ENCODE measurements at places on chromosomes 6 and 20.

DNA sequence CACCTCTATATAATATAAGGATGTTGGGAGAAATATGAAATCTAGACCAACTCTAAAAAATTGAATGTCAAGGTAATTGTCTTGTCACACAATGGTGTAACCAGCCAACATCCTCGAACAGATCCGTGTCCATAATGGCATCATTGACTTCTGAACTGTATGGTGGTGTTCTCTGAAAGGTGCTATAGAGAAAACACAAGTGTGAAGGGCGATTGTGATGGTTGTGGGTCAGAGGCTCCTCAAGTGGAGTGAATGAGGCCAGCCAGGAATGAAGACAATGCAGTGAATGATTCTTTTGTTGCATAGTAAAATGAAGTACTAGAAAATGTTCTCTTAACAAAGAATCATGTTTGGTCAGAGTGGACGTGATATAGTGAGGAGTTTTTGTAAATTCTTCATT lies 58.3 kb downstream of the CARMIL1 start:
- no peak for DNase-seq

DNA sequence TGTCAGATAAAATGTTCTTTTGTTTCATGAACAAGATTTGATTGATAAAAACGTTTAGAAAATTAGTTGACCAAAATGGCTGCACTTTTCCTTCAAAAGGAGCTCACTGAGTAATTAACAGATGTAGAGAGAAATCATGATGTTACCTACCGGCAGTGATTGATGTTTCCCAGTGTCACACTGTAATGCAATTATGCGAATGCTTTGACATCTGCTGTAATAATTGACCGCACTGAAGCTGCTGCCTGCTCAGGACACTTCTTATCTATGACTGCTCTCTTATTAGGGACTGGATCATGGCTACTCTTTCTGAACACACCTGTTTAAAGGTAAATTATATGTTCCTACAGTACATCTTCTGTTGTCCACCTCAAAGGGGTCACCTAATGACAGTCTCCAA lies 94.6 kb downstream of the GPR63 start:
- DNase-seq, result no peak

DNA sequence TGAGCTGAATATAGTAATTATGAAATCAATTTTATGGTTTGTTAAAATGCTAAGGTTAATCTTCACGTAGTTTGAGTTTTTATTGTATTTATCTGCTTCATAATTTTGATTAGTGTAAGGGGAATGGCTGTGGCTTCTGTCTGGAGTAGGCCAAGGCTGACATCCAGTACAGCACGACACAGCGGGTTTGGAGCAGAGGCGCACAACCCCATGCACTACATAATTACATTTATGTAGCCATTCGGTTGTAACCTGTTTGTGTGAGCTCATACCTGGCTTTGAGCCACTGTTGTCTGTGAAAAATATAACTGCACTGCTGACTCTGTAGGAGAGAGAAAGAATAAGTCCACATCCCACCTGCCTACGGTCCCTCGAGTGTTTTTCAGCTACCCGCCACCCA lies 615.5 kb downstream of the EYS start:
- DNase-seq, result no peak

DNA sequence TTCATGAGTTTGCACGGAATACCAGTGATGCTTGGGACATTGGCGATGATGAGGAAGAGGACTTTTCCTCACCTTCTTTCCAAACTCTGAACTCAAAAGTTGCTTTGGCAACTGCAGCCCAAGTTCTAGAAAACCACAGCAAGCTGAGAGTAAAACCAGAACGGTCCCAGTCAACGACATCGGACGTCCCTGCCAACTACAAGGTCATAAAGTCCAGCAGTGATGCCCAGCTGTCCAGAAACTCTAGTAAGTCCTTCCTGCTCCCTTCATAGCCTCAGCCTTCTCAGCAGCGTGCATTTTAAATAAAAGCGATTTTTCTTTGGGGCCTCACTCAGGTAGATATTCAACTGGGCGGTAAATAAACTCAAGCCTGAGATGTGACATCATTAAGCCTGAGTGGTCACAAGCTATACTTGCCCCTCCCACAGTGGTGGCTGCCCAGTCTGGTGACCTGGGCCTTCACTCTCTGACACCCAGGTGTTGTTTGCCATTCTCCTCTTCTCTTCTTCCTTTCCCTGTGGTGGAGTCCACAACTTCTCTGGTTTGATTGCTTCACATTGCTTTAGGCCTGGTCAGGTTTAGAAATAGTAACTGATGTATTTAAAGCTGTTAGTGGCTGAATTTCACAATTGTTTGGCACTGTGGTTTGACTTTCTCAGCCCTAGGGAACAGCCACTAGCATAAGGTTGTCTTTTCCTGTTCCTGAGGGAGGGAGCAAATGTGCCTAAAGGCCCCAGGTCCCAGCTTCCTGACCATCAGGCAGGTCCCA lies 21.6 kb upstream of the TMEM217 start:
- DNase-seq, result no peak

- DNase-seq, result no peak
Measured at GRCh38 chr20:44938637-44939036, 21.6 kb downstream of the TOMM34 start.

- DNase-seq, result no peak
Measured at GRCh38 chr20:16624106-16624505, 50.9 kb upstream of the KIF16B start.

- DNase-seq, result no peak
Measured at GRCh38 chr6:2655844-2656433, 94.8 kb downstream of the MYLK4 start.

- DNase-seq, result no peak
Measured at GRCh38 chr6:8108759-8109539, 6.6 kb upstream of the EEF1E1 start.

- DNase-seq, result no peak
Measured at GRCh38 chr6:21885111-21885510, 291.6 kb downstream of the SOX4 start.

DNA sequence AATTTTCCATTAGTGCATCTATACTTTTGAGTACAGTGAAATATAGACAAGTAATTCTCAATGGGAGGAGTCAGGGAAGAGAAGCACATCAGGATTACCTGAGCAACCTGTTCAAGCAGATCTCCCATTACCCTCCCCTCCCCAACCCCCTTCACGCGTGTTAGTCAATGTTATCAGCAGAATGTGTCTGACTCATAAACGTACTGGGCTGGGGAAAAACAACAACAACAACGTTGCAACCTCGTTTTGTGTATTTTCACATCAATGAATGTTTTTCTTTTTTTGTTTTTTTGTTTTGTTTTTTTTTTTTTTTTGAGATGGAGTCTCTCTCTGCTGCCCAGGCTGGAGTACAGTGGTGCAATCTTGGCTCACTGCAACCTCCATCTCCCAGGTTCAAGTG lies 287.0 kb upstream of the STXBP5 start:
- no peak for DNase-seq

DNA sequence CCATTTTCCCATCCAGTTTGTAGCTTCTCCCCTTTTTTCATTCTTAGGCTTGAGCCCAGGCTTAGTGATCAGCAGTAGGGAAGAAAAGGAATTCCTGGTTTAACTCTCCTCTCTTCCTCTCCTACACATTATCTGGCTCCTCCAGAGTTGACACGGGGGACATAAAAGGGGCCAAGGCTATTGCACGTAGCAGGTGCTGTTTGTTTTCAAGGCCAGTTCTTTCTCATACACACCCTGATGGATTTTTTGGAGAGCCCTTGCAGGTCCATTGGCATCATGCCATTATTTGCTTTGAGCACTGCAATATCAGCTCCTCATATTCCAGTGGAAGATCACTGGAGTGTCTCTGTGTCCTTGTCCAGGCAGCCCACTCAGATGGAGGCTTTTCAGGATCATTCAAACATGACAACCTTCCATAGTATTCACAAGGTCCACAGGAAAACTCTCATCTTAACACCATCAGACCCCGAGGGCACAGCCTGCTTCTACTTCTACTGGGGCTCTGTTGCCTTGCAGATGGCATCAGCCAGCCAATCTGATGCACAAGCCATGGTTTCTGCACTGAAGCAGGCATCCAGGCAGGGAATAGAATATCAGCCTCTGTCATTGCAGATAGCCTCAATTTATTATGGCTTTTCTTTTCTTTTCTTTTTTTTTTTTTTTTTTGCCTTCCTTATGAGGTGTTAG lies 18.8 kb downstream of the PLCB4 start:
- DNase-seq, result no peak

- DNase-seq, result no peak
Measured at GRCh38 chr6:55100686-55101085, 73.6 kb upstream of the HCRTR2 start.

GRCh38 chr6:40585223-40585622 lies 1.9 kb downstream of the LRFN2 start:
- no peak for DNase-seq

DNA sequence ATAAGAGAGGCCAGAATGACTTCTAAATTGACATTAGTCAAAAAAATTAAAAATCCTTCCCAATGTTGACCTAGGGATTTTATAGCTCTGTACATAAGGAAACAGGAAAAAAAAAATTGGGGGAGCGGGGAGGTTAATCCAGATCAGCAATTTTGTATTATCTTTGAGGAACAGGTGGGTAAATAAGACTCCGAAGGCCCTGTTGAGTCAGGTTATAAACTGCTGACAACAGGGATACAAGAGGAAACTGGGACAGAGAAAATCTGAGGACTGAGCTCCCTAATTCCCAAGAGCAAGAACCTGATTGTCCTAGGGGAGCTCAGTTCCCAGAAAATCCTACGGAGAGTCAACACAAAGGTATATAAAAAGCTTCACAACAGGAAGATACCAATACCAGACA lies 26.8 kb upstream of the CRIP3 start:
- DNase-seq, result no peak

DNA sequence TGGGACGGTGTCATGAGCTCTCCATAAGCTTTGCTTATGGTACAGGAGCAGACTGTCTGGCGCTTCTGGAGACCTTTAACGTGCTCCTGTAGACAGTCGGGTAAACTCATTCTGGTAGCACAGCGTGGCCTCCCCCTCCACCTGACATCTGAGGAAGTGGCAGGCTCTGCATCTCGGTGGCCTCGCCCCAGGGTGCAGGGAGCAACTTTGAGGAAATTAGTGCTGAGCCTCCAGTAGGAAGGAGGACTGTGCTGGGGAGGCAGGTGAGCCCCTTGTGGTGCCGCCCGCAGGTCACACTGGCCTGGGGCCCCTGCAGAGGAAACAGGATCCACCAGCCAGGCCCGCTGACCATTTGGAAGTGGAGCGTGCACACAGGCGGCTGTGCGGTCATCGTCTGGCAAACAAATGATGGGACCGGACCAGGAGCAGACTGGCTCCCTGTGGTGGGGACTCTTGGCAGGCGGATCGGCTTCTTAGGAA lies 57.9 kb downstream of the SYNJ2 start:
- no peak for DNase-seq

DNA sequence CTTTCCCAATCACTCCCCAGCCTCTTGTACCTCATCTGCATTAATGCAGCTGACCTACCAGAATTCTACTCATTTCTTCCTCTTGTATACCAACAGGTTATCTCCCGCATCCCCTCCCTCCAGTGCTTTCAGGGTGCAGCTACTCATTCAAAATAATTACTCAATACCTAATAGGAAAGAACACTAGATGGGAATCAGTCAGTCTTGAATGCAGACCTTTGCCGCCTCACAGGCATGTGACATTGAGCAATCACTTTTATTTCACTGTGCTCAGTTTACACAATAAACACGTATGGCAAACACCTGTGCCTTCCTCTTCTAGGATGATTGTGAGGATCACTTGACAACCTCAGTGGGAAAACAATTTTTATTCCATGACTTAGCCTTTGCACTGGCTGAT lies 13.3 kb downstream of the ZSCAN31 start:
- no peak for DNase-seq

- no peak for DNase-seq
Measured at GRCh38 chr6:109332748-109333147, 49.5 kb downstream of the CD164 start.

GRCh38 chr20:50427719-50428083 lies 82.5 kb upstream of the PTPN1 start:
- DNase-seq, result no peak

- no peak for DNase-seq
Measured at GRCh38 chr20:3927486-3928291, 38.5 kb downstream of the PANK2 start.

DNA sequence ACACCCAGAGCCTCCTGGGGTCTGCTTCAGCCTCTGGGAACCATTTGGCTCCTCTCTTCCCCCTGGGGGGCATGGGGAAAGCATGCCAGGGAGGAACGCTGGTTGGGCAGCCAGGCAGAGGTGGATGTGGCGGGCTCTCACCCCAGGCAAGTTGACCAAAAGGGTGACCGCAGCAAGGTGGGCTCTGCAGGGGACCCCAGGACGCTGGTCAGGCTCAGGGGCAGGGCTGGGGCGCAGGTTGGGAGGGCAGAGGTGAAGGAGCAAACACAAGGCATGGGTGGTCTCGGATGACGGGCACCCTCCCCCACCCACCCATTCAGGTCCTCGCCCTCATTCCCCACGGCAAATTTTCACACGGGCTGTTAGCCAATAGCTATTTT lies 30.2 kb upstream of the MRGBP start:
- no peak for DNase-seq

GRCh38 chr6:109521080-109521479 lies 38.1 kb upstream of the ZBTB24 start:
- no peak for DNase-seq

DNA sequence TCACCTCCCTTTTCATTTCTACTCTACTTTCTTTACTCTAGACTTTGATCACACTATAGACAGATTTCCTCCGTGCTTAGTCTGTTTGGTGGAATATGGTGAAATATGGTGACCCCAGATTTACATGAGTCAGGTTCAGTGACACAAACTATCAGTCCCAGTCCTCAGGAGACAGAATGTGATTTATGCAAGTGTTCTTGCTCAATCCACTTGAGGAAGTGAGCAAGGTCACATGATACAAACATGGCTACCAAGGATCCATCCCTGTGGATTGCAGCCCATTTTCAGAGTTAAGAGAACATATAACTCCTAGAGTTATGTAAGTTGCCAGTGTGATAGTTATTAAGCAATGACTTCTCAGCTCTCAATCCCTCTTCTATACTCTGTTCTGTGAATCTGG lies 23.7 kb upstream of the TSHZ2 start:
- no peak for DNase-seq

DNA sequence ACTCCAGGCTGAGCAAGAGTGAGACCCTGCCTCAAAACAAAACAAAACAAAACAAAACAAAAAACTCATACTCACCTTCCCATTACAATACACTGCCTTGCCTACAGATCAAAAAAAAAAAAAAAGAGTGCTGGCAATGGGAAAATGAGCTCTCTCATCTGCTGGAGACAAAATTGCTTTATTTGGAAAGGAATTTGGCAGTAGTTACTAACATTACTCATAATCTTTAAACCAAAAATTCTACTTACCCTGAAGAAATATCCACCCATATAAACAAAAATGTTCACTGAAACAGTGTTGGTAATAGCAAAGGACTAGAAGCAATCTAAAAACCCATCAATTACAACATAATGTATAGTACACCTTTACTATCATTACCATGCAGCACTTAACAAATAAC lies 120.4 kb downstream of the RNGTT start:
- no peak for DNase-seq

GRCh38 chr6:154732538-154733182 lies 556 bp upstream of the SCAF8 start:
- no peak for DNase-seq

All from HCT116 (cell line).